ENCODE measurements at places on chromosomes 16 and 17.

- no peak for DNase-seq
Measured at GRCh38 chr16:8620535-8620934, 963 bp upstream of the METTL22 start.

GRCh38 chr17:49986396-49987289 lies 8.4 kb downstream of the DLX3 start:
- no peak for DNase-seq

DNA sequence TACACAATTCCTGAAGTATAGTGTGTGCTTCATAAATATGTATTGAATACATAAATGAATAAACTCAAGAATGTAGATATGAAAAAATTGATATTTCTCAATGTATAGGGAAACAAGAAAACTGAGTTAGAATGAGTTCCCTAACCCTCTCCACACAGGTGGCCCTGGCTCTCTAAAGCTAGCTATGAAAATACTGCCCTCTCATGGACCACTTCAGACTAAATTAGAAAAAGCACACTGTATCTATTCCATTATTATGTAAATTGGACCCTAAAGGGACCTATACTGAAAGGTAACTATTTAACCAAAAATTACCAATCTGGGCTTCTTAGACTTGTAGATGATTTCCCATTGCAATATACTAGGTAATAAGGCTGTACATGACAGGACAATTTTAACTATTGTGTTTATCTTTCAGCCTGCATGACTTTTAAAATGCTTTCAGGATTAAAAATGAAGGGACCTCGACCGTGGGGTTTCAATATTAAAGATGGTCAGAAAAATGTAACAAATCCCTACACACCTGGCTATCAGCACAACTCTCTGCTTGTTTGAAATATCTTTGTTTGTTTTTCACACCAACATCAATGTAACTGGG lies 672.5 kb upstream of the KIF2B start:
- DNase-seq: no peak

- no peak for DNase-seq
Measured at GRCh38 chr17:62588109-62588508, 39.4 kb upstream of the MRC2 start.

DNA sequence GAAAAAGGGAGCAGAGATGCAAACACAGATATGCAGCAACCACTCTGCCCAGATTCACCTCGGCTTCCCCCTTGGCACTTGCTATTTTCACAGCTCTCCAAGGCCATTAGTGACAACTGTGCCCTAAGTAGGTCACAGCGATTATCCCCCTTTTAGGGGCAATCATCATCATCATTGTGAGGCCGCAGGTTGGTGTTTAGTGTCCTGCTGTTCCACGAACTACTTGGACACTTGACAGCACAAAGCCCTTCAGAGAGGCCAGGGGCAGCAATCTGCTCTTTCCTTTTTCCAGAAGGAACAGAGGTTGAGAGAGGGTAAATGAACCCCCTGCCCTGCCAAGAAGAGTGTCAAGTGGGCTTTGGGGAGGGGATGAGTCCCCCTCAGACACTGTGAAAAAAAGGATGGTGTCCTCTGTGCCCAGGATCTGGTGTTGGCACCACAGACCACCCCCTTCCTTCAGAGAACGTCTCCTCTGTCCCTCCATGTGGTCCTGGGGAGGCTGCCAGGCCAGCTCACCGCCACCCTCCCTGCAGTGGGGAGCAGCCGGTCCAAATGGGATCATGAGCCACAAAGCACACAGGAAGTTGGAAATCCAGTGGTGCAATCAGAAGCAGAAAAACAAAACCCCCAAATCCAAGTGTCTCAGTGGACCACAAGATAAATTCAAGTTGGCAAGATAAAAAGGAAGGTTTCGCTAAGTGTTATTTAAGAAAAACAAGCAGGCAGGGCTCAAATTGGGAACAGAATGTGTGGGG lies 78.4 kb upstream of the MED9 start:
- no peak for DNase-seq

DNA sequence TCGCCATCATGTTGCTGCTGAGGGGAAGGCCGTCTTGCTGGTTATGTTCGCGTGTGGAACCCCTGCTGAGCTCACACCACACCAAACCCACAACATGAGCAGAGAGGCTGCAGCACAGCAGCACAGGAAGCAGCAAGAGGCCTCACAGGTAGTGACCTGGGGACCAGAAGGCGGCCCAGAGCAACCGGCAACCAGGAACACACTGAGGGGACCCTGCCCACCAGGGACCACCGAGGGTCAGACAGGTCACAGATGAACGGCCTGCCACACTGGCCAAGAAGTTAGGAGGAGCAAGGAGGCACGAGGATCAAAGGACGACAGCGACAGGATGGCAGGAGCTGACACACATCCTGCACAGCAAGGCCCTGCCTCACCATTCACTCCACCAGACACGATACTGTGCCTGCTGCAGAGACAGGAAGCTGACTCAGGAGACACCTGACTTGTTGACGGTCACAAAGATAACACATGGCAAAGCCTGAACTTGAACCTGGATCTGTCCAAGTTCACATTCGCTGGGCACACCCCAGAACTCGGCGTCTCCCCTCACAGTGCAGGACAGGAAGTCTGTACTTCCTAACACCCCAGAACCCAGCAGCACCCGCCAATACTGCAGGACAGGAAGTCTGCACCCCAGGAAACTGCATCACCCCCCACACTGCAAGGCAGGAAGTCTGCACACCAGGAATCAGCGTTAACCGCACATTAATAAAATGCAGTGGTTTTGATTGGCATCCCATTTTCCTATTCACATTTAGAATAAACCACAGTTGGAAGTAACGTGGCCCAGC lies 98.5 kb downstream of the ZNF778 start:
- DNase-seq: peak; percentile 61

GRCh38 chr17:32298721-32299579 lies 33.3 kb downstream of the RHBDL3 start:
- no peak for DNase-seq

GRCh38 chr17:15377616-15378015 lies 36.2 kb upstream of the TEKT3 start:
- DNase-seq: no peak

DNA sequence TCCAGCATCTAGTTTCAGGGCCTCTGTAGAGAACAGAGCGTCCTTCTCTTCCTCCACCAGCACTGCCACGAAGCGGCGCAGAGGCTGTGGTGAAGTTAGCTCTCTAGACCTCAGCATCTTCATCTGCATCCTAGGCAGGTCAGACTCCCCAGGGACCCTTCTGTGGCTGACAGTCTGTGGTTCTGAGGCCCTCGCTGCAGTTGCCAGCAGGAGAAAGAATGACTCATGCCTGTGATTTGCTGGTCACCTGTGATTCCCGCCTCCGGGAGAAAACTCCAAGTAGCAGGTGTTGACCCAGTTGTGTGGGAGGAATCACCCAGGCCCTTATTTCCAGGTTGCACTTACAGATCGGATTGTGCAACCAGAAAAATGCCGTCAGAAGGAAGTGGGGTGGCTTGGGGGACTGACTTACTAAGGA lies 117.3 kb upstream of the CACNG5 start:
- no peak for DNase-seq

- DNase-seq: no peak
Measured at GRCh38 chr17:28029044-28029443, 13.4 kb upstream of the NLK start.

GRCh38 chr17:40695874-40696472 lies 7.6 kb downstream of the KRT24 start:
- DNase-seq: no peak

GRCh38 chr17:31428111-31428510 lies 36.6 kb downstream of the RAB11FIP4 start:
- no peak for DNase-seq

- no peak for DNase-seq
Measured at GRCh38 chr16:57660715-57661463, 7.2 kb upstream of the ADGRG3 start.

GRCh38 chr17:83092931-83093330 lies 13.5 kb downstream of the METRNL start:
- no peak for DNase-seq

DNA sequence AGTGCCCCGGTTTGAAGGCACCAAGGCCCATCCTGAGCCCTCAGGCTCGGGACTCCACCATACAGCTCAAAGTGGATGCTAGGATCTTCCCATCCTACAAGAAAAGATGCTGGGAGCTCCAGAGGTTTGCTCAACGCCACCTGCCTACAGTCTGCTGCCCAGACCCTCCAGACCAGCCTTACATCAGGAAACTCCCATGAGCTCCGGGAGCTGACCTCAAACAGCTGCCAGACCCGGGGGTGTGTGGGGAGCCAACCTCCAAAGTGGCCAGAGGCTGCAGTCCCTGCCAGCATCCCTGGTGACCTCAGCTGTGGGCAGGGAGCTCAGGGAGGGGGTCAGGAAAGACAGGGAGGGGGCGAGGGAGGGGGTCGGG lies 43.8 kb downstream of the C16orf82 start:
- DNase-seq: no peak

DNA sequence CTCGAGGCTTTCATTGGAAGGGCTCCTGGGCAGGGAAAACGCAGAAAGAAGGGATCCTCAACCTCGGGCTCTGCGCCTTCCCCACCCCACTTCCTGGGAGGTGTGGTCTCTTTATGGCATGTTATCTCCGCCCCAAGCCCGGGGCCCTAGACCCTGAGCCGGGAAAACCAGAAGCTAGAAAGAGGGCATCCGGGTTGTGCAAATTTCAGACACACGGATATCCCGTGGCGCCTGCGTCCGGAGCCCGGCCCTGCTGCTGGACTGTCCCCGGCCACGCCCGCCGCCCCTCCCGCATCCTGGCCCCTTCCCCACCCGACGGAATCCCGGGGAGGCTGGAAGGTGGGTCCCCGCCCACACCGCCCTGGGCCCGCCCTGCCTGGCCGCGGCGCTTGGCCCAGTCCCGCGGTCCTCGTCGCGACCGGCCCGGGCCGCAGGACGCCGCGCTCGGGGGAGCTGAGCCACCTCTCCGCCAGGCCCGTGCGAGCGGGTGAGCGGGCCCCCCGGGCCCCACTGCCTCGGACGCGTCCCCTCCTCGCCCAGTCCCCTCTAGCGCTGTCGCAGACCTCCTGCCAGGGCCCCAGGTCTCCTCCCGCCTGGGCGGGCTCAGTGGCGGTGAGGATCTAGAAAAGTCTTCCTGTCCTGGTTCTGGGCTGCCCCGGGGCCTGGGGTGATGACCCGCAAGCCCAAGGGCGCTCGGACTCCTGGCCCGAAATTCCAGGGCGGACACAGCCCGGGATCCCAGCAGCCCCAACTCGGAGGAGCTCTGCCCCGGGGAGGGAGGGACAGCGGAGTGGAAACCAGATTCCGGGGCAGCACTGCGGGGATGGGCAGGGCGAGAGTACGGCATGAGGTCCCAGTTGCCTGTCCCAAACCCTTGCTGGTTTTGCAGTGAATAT lies at the start of gene SLC16A5:
Gene SLC16A5, plus strand, starts transcription at position 397 of the 896 bp plus-strand sequence. CDS start 5,683 bp downstream, outside the sequence.
- DNase-seq: no peak

DNA sequence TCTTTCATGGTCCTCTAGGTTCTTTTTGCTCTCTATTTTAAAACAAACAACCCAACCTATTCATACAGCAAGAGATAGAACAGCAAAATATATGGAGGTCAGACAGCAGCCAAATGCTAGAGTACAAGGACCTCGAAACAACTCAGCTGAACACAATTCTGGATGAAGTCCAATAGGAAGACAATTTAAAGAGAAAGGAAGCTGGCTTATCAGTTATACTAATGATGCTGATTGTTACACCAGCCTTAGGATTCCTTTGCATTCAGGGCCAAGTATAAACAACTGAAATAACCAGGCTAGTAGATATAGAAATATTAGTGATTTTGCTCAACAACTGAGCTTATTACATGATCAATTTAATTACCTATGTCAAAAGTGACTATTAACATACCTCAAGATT lies 2.5 kb downstream of the SSH2 start:
- no peak for DNase-seq

DNA sequence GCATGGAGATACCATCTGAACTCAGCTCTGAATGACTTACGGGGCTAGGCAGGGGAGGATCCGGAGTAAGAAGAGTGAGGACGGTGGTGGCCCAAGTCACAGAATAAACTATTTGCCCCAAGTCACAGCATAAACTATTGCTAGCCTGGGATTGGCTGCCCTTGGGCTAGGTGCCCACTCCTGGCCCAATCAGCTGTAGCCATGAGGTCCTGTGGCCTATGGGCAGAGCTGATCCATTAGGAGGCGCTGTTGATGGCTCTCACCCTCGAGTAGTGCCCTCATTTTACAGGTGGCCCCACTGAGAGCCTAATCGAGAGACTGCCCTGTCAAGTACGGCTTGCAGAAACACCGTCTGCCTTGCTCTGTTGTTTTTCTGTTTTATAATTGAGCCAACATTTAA lies 62.3 kb upstream of the ZNF423 start:
- no peak for DNase-seq

DNA sequence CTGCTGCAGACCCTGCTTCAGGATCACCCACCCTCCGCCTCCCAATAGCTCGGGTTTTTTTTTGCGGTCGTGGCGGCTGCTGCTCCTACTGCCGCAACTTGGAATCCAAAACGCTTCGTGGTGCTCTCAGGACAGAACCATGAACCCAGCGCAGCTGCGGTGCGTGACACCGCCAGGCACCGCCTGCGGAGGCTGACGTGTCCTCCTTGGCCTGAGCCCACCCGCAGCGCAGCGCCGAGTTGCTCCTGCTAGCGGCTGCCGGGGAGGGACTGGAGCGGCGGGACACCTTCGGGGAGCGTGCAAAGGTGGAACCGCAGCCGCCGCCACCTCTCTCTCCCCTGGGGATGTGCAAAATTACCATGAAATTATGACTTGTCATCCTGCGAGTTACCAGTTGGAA lies 1893.0 kb downstream of the TP53TG3F start:
- no peak for DNase-seq

Measured in activated T-helper 1 cell treated with anti-CD3 and anti-CD28 coated beads, Interleukin-2, amount 50 U/mL, for 16 hours (primary cell).